ENCODE measurements at places on chromosomes 6 and 20.

GRCh38 chr6:44132476-44132875, 5.1 kb downstream of the TMEM63B start:
- no peak for DNase-seq

- DNase-seq, result no peak
These were observed 808.4 kb upstream of the EPHA7 start for GRCh38 chr6:94227741-94228140.

DNA sequence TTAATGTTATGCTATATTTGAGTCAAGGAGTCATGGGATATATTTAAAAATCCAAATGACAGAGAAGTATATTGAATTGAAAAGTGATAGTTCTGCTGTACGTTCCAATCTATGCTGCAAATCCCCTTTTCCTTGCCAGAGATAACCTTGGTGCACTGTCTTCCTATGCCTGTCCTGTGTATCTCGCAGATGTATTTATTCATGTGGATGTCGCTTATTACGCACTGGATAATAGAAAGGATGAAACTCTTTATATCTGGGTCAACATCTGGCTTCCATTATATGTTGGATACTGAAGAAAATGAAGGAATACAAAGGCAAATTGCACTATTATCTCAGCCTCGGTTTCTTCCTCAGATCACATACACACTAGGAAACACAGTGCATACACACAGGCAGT, 331.3 kb downstream of the BCKDHB start:
- no peak for DNase-seq

- DNase-seq, result peak; percentile 92
These were observed 642 bp downstream of the GZF1 start for GRCh38 chr20:23362392-23363256.

DNA sequence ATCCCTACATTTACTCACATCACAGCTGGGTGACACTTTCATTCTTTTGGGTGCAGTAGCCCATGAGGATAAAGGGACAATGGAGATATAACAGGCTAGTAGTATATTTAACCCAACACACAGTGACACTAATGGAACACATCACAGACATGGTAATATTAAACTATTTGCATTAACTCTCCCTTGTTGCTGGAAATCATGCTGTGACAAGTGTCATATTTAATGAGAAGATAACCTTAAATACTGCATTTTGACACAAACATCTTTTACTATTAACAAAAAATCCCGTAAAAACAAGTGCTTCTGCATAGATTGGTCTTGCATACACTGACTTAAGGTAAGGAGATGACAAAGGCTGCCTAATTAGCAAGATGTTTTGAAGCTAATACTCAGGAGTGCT, 45.5 kb downstream of the CNR1 start:
- DNase-seq, result no peak

- no peak for DNase-seq
These were observed 128.9 kb downstream of the ELOVL4 start for GRCh38 chr6:79818471-79818870.

GRCh38 chr20:31890646-31891045, 20.2 kb downstream of the TTLL9 start:
- DNase-seq, result no peak

DNA sequence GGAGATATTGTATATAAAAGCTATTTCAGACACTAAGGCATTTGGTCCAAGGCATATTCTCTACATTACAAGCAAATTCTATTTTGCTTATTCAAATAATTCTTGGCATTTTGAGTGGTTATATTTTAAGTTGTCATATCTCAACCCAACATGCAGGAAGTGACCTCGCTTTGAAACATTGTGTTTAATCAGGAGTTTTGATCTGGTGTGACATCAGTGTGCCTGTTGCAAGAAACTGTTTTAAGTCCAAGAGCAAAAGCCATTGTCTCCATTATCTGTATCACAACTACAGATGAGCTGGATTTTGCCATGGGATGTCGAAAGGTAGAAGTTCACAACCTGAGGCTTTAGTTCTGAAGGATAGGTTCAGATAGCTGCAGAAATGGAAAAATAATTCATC, 509.9 kb upstream of the ID4 start:
- no peak for DNase-seq

DNA sequence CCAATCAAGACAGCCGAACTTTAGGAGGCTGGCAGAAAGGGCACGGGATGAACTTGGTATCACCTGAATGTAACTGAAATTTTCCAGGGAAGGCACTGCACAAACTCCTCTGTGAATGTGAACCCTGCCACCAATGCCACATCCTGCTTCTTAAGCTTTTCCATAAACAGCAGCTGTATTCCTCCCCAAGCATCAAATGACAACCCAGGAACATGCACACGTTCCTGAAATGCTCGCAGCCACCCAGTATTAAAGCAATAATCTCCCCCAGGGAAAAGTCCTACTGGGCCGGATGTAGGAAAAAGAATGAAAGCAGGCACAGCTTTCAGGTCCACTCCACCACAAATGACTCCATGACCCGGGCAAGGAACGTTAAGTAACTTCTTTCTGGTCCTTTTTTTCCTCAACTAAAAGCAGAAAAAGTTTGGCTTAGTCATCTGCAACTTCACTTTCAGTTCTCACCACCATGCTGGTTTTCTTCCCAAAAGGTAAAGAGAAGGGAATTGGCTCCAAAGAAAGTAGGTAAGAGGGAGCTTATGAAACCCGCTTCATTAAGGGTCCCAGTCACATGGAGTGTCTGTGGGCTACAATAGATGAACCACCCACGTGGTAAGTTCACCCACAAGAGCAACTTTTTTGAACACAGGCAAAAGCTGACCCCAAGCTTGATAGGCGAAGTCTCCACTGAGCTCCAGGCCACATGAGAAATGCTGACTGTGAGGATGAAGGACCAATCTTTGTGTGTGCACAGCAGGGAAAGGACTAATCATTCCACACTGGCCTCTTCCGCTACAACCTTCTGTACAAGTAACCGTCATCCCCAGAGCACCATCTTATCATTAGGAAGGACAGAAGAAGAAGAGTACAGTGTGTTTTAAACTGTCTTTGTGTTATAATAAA, 90.1 kb downstream of the HIVEP2 start:
- no peak for DNase-seq

DNA sequence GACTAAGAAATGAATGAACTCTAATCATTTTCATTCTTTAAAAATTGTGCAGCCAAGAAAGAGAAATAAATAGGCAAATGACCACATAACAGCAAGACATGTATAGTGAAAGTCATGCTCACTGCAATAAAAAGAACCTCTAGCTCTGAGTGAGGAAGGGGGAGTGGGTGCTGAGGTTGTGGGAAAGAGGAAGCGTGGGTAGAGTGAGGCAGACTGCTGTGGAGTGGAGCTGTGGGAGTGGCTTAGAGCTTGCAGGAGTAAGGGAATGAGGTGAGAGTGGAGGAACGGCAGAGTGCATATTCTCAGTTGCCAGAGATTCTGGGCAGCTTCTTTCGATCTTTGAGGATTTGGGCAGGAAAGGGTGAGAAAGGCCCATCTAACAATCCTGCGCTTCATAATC, 10.4 kb downstream of the DEFB129 start:
- no peak for DNase-seq

- no peak for DNase-seq
These were observed 403.9 kb upstream of the SULF2 start for GRCh38 chr20:48189181-48189580.

DNA sequence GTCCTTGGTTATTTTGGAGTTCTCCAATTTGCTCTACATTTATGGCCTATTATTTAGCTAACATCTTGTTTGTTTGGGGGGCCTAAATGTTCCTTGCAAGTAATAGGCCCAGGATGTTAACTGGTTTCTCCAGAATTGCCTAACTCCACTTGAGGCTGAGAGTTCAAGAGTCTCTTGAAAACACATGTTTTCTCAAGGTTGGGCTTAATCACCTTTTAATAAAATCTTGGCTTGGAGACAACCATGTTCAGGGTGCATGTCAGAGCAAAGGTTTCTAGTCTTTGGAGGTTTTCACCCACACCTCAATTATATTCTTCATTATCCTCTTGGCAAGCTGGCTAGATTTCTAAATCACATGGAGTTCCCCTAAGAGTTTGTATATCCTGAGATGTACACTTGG, 54.2 kb downstream of the KLHL31 start:
- no peak for DNase-seq

- no peak for DNase-seq
These were observed 543.9 kb upstream of the JARID2 start for GRCh38 chr6:14701946-14702345.

DNA sequence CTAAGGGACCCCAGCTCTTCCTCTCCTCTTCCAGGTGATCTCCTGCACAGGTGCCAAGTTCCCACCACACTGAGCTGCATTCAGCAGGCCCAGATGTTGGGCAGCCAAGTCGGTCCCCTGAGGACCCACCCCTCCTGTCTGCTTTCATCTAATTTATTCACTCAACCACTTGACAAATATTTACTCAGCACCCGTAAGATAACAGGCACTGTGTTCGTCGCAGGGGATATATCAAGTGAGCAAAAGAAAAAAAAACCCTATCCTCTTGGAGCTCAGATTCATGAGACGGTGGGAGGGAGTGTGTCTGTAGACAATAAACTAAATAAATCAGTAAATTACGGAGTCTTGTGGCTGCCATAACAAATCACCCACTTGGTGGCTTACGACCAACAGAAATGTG, 143.6 kb downstream of the MRPL14 start:
- DNase-seq, result no peak

DNA sequence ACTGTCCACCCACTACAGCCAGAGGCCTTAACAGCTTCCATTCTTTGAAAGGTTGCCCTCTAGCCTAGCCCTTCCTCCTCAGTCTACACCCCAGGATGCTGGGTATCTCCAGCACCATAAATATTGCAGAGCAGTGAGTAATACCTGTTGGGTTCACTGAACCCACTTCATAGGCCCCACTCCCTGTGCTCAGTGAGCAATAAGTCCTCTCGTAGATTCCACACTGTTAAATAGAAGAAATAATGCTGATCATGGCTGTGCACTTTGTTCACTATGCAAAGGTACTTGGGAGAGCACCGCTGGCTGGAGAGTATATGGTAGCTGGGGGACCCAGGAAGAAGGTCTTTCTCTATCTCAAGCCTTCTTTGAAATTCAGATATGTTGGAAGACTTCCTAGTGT, 87.3 kb downstream of the RSPH3 start:
- DNase-seq, result peak; percentile 28

- no peak for DNase-seq
These were observed 114.5 kb downstream of the RNGTT start for GRCh38 chr6:88848870-88849269.

GRCh38 chr6:118876814-118877213, 17.1 kb upstream of the ASF1A start:
- no peak for DNase-seq

GRCh38 chr6:121830736-121831135, 395.3 kb downstream of the GJA1 start:
- DNase-seq, result no peak

DNA sequence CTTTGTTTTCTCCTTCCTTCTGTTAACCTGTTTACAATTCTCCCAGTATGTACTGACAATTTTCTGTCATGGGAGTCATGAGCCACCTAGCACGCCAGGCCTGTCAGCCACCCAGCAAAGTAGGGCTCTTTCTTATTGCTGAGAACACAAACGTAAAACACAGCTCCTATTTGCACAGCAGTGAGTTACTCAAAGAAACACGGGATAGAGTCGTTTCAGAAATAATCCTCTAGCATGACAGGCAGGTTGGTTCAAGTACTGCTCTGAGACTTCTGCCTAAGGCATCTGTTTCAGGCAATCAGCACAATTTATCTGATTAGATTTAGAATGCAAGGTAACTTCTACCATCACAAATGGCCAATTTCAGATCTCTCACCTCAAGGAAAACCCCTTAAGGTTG, 88.8 kb downstream of the CD24 start:
- no peak for DNase-seq

GRCh38 chr6:158649289-158650143, at the start of gene SYTL3:
Gene SYTL3, plus strand, starts transcription at chr6:158650054. Its CDS starts 13,215 bp downstream, at chr6:158663269.
- peak; percentile 89 for DNase-seq

- DNase-seq, result no peak
These were observed 112.5 kb downstream of the SNX5 start for GRCh38 chr20:17856024-17856564.

DNA sequence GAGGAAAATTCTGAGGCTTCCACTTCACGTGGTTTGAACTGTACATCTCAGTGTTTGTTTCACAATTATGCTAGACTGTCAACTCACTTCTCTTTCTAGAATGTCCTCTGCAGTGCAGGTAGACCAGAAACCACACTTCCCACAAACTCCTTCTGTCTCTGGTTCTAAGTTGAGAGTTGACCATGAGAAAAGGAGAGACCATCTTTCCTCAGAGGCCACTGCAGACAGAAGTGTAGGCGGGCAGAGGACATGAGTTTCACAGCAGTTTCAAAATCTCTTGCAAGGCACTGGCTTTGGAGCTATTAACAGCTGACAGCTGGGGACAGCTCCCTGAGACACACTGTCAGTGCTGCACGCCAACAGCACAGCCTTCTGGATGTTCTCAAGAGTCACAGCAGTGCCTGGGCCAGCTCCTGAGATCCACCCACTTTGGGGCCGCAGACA, 55.4 kb upstream of the MOXD1 start:
- DNase-seq, result no peak

DNA sequence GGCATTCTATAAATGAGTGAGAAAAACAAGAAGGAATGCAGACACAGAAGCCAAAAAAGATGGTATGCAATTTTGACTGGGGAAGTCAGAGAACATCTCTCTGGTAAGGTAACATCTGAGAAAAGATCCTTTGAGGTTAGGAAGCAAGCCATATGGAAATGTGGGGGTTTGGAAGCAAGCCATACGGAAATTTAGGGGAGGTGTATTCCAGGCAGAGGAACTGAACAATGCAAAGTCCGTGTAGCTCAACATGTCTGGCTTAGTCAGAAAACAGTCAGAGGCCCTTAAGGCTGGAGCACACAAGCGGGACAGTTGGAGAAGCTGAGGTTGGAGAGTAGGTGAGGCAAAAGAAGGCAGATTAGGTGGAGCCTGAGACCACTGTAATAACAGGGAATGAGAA, 35.3 kb downstream of the RALGAPA2 start:
- no peak for DNase-seq

DNA sequence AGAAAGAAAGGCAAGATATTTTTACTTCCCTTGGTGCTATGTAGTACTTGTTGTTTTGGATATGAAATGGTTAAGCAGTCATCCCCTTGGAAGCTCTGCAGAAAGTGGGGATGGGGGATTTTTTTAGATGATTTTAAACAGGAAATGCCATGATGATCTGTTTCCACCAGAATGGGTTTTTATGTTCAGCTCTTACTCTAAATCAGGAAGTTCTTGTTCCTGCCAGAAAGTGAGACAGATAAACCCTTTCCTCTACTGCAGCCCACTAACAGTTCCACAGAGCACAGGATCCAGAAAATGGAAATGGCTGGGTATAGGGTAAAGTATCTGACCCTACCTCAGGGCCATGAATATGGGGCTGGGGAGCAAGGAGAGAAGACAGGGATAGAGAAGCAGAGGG, 32.1 kb upstream of the PPP1R3G start:
- no peak for DNase-seq
